ENCODE measurements at places on chromosomes 7 and 10. TPM values are rescaled to one million over a fixed set of nuclear protein-coding genes. Genes with fewer than 3 reads are reported as not detected.

Gene INA
- total RNA-seq = 1.1 TPM

Gene HPS1
- 32.1 TPM for total RNA-seq

Gene GAD2
- total RNA-seq = not detected

Gene XPNPEP1
- total RNA-seq = 137 TPM

Gene NXPH1
- 0.95 TPM for total RNA-seq

Gene OGDHL
- total RNA-seq = 35.4 TPM

Gene TMEM72
- 1.3 TPM for total RNA-seq

Gene CLRN3
- not detected for total RNA-seq

Gene EGR2
- total RNA-seq = 0.33 TPM

DNA sequence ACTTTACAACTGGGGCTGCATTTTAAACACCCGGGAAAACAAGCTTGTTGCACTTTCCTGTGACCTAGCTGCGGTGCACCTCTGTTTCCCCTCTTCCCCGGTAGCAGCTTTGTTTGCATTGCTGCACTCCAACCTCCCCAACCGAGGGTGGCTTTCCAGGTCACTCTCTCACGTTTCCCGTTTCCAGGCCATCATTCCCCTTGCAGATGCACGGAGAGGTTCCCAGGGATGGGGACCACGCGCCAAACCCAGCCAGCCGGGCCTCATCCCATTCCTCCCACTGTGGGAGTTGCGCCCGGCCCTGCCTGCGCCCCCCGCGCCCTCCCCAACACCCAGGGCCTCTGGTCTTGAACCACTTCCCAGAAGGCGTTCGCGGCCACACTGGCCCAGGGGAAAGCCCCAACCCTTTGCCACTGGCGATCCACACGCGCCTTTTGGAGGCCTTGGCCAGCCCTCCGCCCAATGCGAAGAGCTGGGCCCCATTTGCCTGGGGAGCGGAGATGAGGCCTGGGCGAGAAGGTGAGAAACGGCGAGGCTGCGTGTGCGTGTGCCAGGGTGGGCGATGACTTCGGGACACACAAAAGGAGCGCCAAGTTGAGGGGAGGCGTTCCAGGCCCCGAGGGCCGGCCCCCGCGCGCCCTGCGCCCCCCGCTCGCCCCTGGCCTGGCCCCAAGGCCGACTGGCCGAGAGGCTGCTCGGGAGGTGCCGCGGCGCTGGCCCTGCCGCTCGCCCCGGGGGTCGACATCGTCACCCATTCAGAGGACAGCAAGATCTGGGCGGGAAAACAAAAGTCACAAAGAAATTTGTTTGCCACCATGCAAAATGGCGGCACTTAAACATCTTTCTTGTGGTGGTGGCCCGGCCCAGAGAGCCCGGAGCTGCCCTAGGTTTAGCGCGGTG is 15.9 kb downstream of the SKIDA1 start:
- DNase-seq = no peak

- DNase-seq = no peak
These were observed 12.9 kb upstream of the SNX10 start for GRCh38 chr7:26278770-26279169.

- DNase-seq = peak; percentile 91
These were observed 97.2 kb downstream of the KAT6B start for GRCh38 chr10:74923556-74923955.

DNA sequence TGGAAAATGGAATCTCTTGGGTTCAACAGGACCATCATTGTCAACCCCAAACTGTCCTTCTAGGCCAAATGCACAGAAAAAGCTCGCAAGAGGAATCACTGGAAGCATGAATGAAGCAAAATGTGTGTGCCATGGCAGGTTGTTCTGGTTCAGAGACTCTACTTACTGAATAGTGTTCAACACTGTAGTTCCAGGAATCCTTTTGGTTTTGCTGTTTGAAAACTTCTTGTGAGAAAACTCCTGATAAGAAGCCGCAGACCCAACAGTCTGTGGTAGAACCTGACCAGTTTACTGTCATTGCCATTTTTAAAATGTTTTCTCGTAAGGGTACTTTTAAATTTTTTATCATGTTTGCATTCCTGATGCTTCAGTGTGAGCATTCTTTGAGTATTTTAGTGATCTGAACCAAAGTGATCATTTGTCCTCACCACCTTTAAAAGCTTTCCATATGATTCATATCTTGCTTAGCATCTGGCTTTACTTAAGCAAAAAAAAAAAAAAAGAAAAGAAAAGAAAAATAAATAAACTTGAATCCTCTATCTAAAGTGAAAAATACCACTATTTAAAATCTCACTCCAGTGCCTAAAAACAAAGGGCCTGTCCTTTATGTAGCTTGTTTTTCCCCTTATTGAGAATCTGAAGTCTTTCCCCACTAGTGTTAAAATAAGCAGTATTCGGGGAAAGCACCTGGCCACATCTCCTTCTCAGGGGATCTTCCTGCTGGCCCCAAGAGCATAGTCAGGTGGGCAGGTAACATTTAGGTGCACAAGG is 92.4 kb downstream of the WNT2 start:
- no peak for DNase-seq

DNA sequence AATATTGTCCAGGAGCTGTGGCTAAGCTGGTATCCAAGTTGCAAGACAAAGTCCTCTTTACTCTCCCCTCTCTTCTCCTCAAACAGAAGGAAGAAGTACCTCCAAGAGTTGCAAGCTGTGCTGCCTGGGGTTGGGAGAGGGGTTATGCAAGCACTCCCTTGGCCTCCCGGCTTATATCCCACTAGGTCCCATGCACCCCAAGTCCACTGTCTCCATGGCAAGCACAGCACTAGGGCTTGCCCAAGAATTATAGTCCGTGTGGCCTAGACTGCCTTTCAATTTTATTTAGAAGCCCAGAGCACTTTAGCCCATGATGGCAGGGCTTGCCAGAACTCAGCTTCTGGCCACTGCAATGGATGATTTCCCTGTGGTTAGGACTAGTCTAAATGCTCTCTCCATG is 40.4 kb upstream of the TECTB start:
- no peak for DNase-seq

DNA sequence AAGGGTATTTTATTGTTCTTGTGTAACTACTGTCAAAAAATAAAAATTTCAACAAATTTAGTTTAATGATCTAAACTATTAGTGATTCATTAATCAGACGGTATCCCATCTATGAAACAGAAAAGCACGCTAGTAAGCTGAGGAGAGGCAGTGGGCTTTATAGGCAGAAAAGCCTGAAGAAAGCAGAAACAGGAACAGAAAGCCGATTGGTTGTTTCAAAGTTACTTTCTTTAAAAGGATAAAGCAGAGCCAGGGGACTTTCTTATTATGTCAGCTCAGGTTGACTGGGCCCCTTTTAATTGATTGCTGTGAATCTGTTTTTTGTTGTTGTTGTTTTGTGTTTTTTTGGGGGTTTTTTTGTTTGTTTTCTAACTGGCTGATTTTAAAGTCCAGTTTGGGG is 105.5 kb downstream of the TES start:
- no peak for DNase-seq

GRCh38 chr7:101936611-101937231 is 119.3 kb downstream of the CUX1 start:
- DNase-seq = peak; percentile 71

- DNase-seq = peak; percentile 5
These were observed 202.6 kb upstream of the FOXK1 start for GRCh38 chr7:4479367-4480039.

GRCh38 chr7:102974366-102975236 is 61.8 kb downstream of the LRRC17 start:
- no peak for DNase-seq

- no peak for DNase-seq
These were observed 206.2 kb downstream of the VTI1A start for GRCh38 chr10:112653215-112653614.

DNA sequence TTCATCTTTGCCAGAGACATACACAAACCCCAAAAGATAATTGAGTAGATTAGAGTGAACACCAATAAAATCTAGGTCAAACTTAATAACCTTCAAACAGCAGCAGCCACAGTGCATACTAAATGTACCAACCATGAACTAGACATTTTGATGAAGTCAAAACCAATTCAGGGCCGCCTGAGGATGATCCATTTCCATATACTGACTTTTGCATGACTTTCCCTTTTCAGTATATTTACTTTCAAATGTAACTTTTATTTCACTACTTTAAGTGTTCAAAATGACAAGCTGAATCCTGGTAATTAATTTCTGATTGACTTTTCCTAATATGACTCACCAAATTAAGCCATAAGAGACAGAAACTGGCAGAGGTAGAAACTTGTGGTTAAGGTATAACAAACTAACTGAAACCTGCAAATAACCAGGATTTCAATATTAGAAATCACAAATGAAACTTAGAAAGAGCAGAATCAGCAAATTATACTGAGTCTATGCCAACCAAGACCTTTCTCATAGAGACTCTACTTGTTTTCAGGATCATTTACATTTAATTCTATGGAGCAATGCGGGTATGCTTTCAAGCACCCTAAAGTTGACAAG is 171.9 kb upstream of the LRRN3 start:
- DNase-seq = no peak

DNA sequence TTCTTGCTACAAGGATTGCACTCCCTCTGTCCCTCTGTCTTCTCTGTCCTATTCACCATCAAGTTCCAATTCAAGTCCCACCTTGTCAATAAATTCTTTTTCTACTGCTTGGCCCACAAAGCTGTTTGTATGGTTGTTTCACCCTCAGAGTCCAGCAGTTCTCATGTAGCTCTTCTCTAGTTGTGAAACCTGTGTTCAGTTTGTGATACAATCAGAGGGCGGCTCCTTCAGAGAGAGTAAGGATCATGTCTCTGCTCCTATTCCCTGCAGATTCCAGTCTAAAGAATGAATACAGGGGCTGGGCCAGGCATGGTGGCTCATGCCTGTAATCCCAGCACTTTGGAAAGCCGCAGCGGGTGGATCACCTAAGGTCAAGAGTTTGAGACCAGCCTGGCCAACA is 126.6 kb upstream of the BET1 start:
- DNase-seq = peak; percentile 16

GRCh38 chr10:56258378-56258777 is 102.7 kb downstream of the ZWINT start:
- no peak for DNase-seq

DNA sequence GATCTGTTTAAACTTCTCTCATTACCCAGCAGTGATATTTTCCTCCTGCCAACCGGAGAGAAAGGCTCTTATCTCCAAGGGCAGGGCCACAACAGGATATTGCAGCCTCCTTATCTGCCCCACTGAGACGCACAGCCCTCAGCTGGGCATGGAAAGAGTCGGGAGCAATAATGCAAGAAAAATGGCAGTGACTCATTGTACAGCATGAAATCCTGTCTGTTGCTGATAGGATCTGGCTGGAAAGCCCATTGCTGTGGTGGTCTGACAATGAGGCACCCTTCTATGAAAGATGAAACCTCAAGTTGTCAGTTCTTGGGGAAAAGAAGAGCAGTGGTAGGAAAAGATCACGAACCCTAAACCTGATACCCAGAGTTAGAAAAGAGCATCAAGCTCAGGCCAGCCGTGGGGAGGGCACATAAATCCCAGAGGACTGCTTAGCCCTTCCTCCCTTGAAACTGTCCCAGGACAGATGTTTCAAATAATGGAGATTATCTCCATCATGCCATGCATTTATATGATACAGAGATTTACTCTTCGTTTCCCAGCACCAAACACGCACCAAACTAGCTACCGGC is 47.0 kb upstream of the FIGNL1 start:
- DNase-seq = no peak

GRCh38 chr10:17119845-17120244 is 9.8 kb downstream of the CUBN start:
- no peak for DNase-seq

DNA sequence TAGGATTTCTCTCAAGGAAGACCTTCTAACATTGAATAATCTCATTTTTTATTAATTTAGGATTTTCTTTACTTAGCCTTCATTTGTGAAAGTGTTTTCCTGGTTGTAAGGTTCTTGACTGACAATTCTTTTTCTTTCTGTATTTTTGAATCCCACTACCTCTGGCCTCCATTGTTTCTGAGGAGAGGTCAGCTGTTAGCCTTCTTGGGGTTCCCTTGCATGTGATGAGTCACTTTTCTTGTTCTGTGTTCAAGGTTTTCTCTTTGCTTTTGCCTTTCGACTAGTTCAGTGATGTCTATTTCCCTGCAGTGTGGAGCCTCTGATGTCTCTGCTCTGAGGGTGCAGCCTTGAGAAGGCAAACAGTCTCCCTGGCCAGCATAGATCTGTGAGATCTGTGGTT is 304.1 kb upstream of the ZNF32 start:
- DNase-seq = no peak

- DNase-seq = no peak
These were observed 90.8 kb downstream of the LMBR1 start for GRCh38 chr7:156802214-156802613.

- DNase-seq = no peak
These were observed 243.6 kb downstream of the KCNMA1 start for GRCh38 chr10:77393821-77394501.

- DNase-seq = no peak
These were observed 191.3 kb upstream of the ADARB2 start for GRCh38 chr10:1928606-1929005.

DNA sequence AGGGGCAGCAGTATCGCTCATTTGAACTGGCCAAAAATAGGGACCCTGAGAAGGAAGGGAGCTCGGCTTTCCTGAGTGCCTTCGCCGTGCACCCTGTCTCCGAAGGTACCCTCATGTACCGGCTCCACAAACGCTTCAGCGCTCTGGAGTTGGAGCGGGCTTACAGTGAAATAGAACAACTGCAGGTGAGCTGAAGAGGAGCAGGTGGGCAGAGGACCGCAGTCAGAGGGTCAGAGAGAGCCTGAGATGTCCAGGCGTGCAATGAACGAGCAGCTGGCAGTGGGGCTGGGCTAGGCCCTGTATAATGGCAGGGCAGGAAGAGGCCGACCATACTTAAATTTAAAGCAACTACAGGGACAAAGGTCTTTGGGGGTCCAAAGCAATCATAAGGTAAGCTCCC is 4.1 kb downstream of the CHPF2 start:
- no peak for DNase-seq

DNA sequence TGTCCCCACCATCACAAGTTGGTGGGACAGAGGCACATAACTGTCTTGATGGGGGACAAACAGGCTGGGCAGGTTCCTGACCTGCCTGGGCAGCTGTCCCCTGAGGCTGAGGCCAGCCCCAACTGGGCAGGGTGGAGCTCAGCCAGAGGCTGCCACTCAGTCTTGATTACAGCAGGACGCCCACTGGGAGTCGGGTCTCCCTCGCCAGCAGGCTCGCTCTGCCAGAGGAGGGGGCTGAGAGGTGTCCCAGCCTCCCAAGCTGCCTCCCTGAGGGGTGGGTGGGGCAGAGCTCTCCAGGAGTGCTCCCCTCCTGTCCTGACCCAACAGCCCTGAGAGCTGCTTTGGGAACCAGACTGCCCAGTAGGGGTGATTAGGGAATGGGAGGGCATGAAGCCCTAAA is 1.8 kb upstream of the CAMK2G start:
- no peak for DNase-seq

DNA sequence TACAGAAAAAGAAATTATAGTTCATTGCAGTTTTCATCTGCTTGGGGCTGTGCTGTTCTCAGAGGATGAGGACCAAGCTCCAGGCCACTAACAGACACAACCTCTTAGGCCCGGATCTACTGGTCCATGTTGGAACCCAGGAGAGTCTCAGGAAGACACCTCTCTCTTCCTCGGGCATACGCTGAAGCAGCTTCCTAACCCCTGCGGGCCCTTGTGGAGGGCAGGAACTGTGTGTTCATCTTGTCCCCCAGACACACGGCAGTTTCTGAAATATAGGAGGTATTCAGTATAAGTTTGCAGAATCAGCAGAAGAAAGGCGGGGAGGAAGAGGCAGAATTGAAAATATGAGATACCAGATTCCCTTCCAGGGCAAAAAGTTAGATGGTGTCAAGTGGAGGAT is 78.4 kb downstream of the EEPD1 start:
- DNase-seq = no peak

Data from cardiac muscle cell (in vitro differentiated cells and primary cell).